ENCODE measurements at places on chromosomes 11 and 22.
A peak's percentile ranks its signal among the peaks of the same experiment; 100 is the strongest.

DNA sequence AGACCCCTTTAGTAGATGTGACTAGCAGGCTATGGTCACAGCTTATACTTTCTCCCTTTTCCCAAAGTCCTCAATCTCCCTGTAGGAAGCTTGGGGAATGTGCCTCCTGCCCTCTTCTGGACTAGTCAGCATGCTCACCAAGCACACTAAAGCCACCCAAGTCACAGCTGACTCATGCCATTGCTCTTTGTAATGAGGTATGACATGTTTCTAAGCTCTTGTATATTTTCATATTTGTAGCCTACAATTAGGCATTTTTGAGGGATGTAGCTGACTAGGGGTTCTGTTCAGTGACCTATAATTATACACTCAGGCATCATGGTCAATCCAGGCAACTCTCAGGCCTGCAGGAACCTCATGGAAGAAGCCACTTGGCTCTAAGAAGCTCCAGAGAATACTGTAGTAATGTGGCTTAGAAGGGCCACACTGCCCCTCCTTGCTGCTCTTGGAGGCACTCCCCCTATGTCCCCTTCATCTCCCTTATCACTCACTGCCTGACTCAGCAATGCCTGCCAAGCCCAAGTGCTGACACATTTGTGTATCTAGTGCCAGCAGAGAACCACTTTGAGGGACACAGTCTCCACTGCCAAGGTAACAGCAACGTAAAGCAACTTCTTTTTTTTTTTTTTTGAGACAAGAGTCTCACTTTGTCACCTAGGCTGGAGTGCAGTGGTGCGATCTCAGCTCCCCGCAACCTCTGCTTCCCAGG, 86.2 kb downstream of the RPL27A start:
- no peak for DNase-seq

GRCh38 chr11:12159351-12160099, 49.1 kb downstream of the MICAL2 start:
- DNase-seq, result peak; percentile 67

GRCh38 chr11:134916421-134917213, 504.6 kb upstream of the B3GAT1 start:
- no peak for DNase-seq

GRCh38 chr11:113521737-113522517, 46.7 kb upstream of the DRD2 start:
- no peak for DNase-seq

DNA sequence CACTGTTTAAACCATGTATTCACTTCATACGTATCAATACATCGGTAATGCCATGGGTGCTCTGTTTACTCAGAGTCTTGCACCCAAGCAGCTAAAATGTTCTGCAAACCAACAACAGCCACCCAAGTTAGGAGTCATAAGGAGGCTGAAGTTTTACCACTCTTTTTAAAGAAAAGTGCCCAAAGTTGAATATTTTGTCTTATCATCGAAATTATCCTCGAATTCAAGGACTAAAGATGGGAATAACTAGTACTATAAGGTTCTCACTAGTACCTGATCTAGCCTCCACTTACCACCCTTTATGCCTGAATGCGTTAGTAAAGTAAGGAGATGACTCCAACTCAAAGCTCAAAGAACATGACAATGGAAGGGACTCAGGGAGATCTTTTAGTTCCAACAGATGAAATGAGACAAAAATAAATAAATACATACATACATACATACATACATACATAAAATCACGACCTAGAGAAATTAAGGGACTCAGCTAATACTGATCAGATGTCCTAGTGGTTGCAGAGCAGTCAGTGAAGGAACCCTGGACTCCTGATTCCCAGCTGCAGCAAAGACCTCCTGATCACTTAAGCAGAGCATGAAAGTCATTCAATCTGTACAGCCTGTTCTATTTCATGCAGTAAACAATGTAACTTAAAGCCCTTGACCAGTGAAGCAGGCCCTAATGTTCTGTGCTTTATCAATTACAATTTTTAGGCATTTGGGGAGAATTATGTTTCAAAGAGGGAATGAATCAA, 7.7 kb downstream of the OSBP start:
- DNase-seq, result no peak

- no peak for DNase-seq
Measured at GRCh38 chr11:84117394-84117793, 831.2 kb upstream of the CCDC90B start.

DNA sequence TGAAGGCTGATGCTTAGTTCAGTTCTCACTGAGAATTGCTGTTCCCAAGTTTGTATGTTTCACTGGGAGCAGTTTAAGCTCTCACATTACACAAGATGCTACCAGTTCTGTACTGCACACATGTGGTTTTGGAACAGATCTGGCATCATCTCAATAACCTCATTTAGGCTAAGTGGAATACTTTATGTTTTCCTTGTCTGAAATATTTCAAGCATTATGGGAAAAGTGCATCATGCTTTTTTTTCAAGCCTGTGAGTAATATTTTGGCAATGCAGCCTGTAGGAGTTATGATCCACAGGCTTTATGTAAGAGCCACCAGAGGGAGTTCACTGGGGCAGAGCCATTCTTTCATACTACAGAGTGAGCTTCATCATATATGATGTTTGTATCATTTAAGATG, 141.5 kb downstream of the OR4C45 start:
- no peak for DNase-seq

GRCh38 chr11:70085815-70086769, 8.0 kb downstream of the ANO1 start:
- DNase-seq, result no peak

GRCh38 chr11:117720061-117720511, 76.9 kb downstream of the DSCAML1 start:
- DNase-seq, result no peak

DNA sequence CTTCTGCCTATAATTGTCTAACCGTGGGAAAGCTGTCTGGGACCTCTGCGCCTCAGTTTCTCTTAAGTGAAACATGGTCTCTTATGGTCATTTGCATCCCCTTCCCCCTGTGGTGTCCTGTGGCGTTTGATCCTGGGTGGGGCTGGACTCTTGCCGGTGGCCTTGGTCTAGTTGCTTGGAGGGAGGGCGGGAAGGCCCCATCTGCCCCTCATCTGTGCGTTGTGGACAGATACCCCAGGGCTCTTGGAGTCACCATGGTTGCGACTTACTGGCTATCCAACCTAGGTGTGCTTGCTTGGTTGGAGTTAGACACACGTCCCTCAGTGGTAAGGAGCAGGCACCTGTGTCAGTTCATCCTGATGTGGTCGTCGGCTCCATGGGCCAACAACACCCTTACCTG, 15.2 kb downstream of the SHANK3 start:
- DNase-seq, result no peak

GRCh38 chr11:57453543-57454177, 6.7 kb upstream of the RTN4RL2 start:
- DNase-seq, result no peak

DNA sequence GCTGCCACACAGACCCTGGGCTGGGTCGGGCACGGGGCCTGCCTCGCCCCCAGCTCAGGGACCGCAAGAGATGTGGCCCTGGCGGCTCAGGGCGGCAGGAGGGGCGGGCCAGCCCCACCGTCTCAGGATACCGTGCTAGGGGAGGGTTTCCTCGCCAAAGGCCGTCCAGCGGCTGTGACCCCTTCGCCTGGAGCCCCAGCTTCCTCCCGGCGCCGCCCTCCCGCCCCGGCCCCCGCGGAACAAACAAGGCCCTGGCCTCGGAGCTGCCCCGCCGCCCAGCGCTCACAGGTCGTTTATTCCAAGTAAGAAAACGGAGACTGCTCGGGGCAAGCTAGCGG, 543 bp upstream of the AP2A2 start:
- no peak for DNase-seq

GRCh38 chr11:1881442-1882264, 10.0 kb downstream of the PRR33 start:
- no peak for DNase-seq

GRCh38 chr11:2741377-2742131, 41.8 kb upstream of the KCNQ1OT1 start:
- DNase-seq, result no peak

GRCh38 chr11:30488304-30488998, 97.7 kb downstream of the MPPED2 start:
- DNase-seq, result no peak

DNA sequence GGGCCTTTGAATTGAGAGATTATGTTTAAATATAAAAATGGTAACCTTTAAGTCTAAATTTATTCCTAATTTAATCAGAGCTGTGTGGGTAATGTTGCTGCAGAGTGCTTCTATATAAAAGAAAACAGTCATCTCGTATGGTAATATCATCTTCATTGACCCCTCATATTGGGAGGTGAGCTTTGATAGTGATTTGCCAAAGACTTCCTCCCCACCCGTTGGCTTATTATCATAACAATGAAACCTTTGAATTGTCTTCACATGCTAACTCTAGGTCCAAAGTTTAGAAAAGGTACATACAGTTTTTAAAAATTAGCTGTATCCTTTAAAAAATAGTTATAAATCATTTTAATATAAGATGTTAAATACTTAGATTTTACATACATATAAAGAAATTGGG, 3.7 kb downstream of the EMSY start:
- no peak for DNase-seq

DNA sequence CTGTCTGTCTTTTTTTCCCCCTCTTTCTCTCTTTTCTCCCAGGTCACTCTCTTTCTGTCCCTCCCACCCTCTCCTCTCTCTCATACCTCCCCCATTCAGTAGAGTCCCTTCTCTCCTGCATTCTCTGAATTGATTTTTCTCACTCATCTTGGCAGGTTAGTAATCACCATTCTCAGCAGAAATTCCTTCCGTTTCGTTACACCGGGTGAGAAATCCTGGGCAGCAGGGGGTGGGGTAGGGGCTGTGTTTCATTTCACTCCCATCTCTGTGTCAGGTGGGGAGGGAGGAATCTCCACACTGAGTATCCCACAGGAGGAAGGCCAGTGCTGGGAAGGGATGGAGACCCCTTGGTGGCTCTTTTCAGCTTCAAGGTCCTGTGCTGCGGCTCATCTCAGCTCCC, 253.5 kb downstream of the MIAT start:
- no peak for DNase-seq

DNA sequence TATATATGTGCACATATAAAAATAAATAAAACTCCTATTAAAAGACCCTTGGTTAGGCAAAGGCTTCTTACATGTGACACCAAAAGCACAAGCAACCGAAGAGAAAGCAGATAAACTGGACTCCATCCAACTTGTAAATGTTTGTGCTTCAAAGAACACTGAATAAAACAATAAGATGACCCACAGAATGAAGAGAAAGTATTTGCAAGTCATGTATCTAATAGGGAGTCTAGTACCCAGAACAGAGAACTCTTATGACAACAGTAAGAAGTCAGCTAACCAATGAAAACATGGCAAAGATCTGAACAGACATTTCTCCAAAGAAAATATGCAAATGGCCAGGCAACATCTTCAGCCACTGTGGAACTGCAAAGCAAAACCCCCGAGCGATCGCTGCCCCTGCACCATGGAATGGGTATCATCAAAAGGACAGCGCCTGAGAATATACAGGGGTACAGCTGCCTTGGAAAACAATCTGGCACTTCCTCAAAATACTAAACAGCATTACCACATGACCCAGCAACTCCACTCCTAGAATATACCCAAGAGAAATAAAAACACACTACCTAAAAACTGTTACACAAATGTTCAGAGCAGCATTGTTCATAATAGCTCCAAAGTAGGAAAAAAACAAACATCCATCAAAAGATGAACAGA, 17.2 kb downstream of the BRD1 start:
- no peak for DNase-seq

DNA sequence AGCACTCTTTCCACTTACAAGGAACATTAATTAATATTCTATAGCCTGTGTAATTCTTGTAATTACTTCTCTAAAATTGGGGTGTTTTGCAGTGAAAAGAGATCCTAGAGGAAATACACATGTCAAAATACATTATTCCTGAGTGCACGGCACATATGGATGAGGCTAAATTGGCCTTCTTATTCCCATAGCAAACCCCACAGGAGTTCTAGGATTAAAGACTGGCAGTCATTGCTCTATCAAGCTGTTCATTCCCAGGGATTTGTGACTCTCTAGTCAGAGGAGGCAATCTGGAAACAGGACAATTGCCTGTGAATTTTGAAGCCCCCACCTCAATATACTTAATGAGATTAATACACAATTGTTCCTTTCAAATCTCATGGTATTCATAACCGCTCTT, 145.9 kb upstream of the OPCML start:
- no peak for DNase-seq

- DNase-seq, result no peak
Measured at GRCh38 chr22:28909375-28909774, 26.0 kb downstream of the ZNRF3 start.

- no peak for DNase-seq
Measured at GRCh38 chr22:27220339-27220738, 563.0 kb downstream of the MIAT start.

DNA sequence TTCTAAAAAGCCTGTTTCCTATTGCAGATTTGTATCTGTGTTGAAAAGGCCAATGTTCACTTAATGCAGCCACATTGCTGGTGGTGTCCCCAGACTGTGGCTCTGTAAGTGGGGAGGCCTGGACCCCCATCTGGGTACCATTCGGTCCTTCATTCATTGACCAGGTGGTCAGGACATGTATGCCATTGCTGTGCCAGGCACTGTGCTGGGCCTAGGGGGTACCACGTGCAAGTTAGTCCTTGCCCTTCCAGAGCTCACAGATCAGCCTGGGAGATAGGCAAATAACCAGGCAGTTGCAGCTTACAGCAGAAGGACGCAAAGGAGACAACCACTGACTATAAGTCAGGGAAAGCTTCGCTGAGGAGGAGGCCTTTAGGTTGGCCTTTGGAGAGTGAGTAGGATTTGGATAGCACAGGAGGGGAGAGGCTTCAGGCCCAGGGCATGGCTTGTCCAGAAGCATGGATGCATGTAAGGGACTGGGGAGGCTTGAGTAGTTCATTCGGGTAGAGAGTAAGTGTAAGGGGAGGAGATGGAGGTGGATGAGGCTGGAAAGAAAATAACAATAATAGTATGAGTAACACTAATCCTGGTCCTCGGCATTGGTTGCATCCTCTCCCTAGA, 5.0 kb downstream of the PRDM11 start:
- no peak for DNase-seq

DNA sequence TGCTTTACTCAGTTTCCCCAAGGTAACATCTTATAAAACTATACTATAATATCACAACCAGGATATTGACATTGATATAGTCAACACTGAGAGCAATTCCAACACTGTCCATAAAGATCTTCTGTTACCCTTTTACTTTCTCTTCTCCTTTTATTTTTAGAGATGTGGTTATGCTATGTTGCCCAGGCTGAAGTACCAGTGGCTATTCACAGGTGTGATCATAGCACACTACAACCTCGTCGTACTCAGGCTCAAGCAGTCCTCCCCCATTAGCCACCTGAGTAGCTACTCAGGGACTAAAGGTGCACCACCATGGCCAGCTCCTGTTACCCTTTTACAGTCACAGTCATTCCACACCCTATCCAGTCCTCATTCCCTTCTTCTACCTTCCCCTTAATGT, 119.7 kb downstream of the CWF19L2 start:
- DNase-seq, result no peak

- no peak for DNase-seq
Measured at GRCh38 chr11:66218036-66218435, 50.4 kb upstream of the RAB1B start.

DNA sequence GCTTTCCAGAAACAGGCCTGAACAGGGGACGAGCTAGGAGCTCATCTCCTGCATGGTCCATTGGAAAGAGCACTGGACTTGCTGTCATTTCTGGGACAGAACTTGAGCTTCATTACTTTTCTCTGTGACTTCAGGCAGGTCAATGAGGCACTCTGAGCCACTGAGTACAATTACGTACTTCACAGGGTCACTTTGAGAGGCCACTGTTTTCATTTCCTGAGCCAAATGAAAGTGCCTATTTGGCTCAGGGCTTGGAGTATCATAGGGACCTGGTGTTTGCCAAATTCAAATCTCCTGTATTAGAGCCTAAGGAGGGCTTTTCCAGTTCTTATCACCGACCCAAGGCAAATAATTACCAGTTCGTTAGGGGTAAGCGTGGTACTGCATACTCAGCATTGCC, 319.3 kb downstream of the CADM1 start:
- DNase-seq, result no peak
